ENCODE measurements at places on chromosomes 12 and 14.
A peak's percentile ranks its signal among the peaks of the same experiment; 100 is the strongest.

DNA sequence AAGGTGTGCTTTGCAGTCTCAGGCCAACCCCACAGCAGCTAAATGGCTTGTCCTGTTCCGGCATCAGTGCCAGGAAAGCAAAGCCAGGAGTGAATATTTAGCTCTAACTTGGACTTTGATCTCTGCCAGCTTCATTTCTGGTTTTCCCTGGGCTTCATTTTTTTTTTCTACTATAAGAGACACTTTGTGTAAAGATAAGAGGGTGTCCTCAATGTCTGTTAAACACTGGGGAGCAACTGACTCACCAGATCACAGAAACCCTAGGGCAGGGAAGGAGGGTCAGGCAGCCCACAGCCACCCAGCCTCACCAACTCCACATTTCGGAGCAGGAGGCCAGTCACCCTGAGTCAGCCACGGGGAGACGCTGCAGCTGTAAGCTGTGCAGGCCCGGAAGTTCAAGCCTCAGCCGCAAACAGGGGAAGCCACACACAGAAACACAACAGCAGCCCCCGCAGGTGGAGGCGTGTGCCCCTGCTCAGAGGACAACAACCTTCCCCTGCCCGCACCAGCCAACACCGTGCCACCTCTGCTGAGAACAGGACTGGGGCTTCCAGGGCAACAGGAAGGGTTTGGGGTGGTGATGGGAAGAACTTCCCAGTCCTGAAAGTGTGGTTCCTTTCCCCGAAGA is 6.3 kb downstream of the TNFRSF1A start:
- DNase-seq, result peak; percentile 70

GRCh38 chr14:20563971-20564370 is 3.1 kb upstream of the RNASE9 start:
- DNase-seq, result no peak

- no peak for DNase-seq
Measured at GRCh38 chr12:7351177-7351576, 47.3 kb downstream of the ACSM4 start.

GRCh38 chr12:88559772-88560171 is 20.5 kb downstream of the KITLG start:
- DNase-seq, result no peak

DNA sequence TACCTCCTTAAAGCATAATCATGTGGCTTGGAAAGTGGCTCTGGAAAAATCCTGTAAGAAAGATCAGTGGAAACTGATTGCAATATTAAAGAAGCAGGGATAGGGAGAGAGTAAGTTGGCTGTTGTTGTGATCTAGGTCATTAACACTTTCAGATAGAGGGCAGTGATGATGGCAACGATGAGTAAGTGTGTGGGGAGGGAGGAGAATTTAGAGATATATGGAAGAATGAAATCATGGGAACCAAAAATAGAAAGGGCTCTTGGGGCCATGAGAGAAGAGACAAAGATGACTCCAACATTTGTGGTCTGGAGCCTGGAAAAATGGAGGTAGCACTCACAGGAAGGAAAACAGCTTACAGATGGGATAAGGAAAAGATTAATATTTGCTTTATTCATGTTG is 23.3 kb downstream of the SNRPF start:
- no peak for DNase-seq

DNA sequence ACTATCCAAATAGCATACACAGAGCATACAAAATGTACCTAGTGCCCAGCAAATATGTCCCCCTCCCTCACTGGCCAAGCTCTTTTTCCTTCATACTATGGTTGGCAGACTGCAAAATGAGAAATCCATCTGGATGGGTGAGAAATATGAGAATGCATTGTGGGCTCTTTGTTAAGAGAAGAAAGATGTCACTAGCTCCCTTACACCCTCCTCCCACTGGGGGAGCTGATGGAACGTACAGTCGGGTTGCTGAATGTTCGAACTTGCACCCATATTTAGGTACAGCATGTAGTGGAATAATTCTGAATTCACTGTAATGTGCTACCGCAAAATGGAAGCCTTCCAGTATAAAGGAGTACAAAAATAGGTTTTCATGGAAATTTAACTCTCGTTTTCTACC is 377.4 kb downstream of the GRIN2B start:
- no peak for DNase-seq

- DNase-seq, result peak; percentile 92
Measured at GRCh38 chr12:13196130-13196921, at the start of gene EMP1. TSS of gene EMP1 (plus strand) at chr12:13196726. CDS start at chr12:13211511, 14,785 bp downstream.

DNA sequence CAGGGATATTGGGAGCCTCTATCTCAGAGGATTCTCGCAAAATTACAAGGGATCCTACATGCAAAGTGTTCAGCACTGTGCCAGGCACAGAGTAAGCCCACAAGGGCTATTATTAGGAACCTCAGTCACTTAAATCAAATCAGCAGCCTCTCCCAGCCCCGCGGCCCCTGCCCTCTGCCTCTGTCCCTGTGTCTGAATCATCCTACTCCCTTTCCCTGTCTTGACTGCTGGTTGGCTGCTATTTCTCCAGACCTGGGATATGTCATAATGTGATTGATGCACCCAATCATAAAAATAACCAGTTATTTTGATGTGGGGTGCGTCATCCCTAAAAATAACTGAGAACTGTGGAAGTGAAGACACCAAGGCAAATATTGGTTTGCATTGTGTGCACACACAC is 176.3 kb downstream of the KSR2 start:
- no peak for DNase-seq

DNA sequence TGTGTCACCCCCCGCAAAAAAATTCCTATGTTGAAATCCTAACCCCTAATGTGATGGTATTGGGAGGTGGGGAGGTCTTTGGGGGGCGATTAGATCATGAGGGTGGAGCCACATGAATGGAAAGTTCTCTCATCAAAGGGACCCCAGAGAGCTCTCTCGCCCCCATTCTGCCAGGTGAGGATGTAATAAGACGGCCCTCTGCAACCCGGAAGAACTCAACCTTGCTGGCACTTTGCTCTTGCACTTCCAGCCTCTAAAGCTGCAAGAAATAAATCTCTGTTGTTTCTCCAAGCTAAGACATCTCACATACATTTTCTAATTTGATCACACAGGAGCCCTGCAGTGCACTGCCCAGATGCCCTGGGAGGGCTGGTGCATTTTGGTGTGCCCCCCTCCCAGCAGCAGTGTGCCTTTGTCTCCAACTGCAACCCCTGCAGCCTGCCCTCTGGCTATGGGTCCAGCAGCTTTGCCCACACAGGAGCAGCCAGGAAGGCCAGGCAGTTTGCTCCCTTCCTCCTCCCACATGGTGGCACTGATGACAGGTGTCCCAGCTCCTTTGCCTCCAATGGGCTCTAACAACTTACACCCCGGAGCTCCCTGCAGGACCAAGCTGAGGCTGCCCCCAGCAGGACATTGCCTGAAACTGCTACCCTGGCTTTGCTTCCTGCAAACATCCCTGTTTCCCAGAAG is 59.3 kb downstream of the C14orf132 start:
- DNase-seq, result peak; percentile 78

- no peak for DNase-seq
Measured at GRCh38 chr14:62369919-62370560, 607.8 kb downstream of the SNAPC1 start.

All from SK-MEL-5 (cell line).